ENCODE measurements at places on chromosomes 3 and 15.

DNA sequence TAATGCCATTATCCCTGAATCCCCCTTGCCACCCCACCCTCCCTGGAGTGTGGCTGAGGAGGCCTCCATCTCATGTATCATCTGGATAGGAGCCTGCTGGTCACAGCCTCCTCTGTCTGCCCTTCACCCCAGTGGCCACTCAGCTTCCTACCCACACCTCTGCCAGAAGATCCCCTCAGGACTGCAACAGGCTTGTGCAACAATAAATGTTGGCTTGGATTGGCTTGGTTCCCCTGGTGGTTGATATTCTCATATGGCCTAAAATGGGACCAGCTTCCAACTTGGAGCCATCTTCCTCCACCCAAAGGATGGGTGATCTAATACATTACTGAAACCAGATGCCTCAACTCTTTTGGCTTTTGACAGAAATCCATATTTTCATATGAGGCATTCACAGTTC is 34.9 kb downstream of the VIPR1 start:
- no peak for DNase-seq
- H3K4me1 ChIP-seq = peaks cover 2% of the 10 kb centered on the region
- H3K27me3 ChIP-seq = no peaks in the 10 kb centered on the region
- H3K4me3 ChIP-seq = no peak overlapping the region
- no peaks in the 10 kb centered on the region for H3K36me3 ChIP-seq

DNA sequence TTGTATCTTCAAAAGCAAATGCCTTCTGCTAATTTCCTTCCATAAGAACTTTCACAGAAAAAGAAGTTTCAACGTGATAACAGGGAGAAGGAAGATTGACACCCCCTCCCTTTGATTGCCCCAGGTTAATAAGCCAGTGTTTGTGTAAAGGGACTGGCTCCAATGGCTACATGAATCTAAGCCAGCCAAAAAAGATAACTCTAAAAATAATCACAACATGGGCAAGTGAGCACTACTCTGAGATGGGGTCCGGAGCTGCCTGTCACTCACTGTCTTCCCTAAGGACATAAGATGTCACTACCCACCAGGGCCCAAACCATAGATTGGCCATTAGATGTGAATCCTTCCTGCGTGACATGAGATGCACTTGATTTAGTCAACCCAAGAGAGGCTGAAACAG is 17.6 kb upstream of the ST8SIA2 start:
- H3K4me3 ChIP-seq = no peak overlapping the region
- no peak for DNase-seq
- H3K36me3 ChIP-seq = no peaks in the 10 kb centered on the region
- H3K27me3 ChIP-seq = peaks cover 14% of the 10 kb centered on the region
- H3K27ac ChIP-seq = no peak overlapping the region

DNA sequence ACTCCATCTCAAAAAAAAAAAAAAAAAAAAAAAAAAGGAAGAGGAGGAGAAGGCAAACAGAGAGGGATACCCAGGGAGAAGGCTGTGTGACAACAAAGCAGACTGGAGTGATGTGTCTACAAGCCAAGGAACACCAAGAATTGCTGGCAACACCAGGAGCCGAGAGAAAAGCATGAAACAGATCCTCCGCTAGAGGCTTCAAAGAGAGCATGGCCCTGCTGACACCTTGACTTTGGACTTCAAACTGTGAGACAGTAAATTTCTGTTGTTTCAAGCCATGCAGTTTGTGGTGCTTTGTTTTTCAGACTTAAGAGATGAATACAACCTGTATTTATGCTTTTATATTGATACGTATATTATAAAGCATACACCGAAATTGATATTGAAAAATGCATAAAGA is 74.3 kb upstream of the TRA2B start:
- no peak overlapping the region for H3K27ac ChIP-seq
- H3K4me1 ChIP-seq = no peaks in the 10 kb centered on the region
- H3K27me3 ChIP-seq = peaks cover 16% of the 10 kb centered on the region
- H3K36me3 ChIP-seq = no peaks in the 10 kb centered on the region

- H3K27ac ChIP-seq = no peak overlapping the region
- peaks cover 18% of the 10 kb centered on the region for H3K27me3 ChIP-seq
Observed at GRCh38 chr3:124657138-124657537, 73.1 kb upstream of the UMPS start.

DNA sequence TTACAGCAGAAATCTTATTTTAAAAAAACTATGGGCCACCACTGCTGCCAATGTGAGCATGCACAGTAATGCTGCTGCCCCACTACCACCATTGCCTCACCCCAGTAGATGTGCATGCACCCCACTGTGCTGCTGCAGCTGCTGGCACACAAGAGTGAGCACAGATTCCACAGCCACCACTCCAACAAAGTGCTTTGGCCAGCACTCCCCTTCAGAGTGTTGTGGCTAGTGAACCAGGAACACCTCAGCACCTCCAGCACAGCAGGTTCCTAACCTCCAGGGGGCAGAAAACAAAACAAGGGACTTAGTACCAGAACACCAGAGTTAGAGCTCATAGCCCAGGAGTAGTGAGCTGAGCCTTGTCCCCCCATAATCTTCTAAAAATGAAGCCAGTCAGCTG is 629.6 kb downstream of the PYDC2 start:
- DNase-seq = no peak
- no peak overlapping the region for H3K27ac ChIP-seq
- H3K4me1 ChIP-seq = no peaks in the 10 kb centered on the region
- no peaks in the 10 kb centered on the region for H3K36me3 ChIP-seq

- no peaks in the 10 kb centered on the region for H3K27me3 ChIP-seq
- H3K4me3 ChIP-seq = no peak overlapping the region
- no peak overlapping the region for H3K27ac ChIP-seq
- no peak for DNase-seq
Observed at GRCh38 chr3:71076361-71077002, 507.0 kb downstream of the FOXP1 start.

DNA sequence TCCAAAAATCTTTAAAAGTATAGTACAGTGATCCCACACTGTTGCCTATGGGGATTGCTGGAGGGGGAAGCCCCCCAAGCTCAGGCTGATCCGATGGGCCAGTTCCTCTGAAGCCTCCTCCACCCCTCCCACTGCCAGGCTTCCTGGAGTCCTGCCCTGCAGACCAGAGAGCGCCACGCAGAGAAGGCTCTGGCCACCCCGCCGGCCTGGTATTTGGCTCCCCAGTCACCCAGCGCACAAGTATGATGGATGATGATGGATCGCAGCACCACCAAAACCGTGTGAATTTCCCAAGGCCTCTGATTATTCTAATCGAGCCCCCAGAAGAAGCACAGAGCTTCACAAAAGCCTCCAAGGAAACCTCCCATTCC is 259.0 kb downstream of the MECOM start:
- H3K4me3 ChIP-seq = no peak overlapping the region
- H3K27ac ChIP-seq = no peak overlapping the region
- DNase-seq = no peak
- H3K36me3 ChIP-seq = no peaks in the 10 kb centered on the region
- no peaks in the 10 kb centered on the region for H3K4me1 ChIP-seq

DNA sequence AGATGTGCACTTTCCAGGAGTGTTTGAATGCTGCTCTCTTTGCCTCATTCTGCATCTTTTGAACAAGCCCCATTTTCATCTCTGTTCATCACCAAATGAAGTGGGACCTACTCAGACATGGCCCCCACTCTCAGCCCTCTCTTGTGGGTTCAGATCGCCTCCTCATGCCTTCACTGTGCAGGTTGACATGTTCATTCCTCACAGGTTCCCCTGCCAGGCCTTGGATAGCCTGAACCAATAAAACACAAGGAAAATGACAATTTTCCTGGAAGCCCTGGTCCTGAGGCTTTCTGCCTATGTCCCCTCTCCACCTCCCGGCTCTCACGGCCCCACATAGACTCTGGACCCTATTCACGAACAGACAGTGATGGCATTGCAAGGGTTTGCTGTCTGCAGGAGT is 17.7 kb downstream of the KLF15 start:
- no peak overlapping the region for H3K4me3 ChIP-seq
- no peak for DNase-seq
- H3K27ac ChIP-seq = no peak overlapping the region
- H3K4me1 ChIP-seq = no peaks in the 10 kb centered on the region

- no peak for DNase-seq
- peaks cover 37% of the 10 kb centered on the region for H3K27me3 ChIP-seq
- H3K4me1 ChIP-seq = peaks cover 24% of the 10 kb centered on the region
- H3K36me3 ChIP-seq = no peaks in the 10 kb centered on the region
- no peak overlapping the region for H3K27ac ChIP-seq
Observed at GRCh38 chr3:110810356-110810755, 261.3 kb upstream of the NECTIN3 start.

DNA sequence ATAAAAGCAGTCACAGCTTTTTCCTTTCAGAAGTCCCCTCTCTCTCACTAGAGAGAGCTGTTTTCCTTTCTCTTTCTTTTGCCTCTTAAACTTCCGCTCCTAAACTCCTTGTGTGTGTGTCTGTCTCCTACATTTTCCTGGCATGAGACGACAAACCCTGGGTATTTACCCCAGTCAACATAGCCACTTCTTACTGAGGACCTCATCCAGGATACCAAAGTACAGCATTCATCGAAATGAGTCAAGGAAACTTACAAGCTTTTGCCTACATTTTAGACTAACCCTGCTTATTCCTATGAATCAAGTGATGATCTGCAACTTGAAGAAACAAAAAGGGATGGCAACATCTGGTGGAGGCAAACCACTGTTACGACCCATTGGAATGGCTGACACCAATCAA is 16.7 kb downstream of the PATL2 start:
- peaks cover 10% of the 10 kb centered on the region for H3K27me3 ChIP-seq
- DNase-seq = no peak
- H3K27ac ChIP-seq = no peak overlapping the region
- H3K4me1 ChIP-seq = peaks cover 11% of the 10 kb centered on the region

DNA sequence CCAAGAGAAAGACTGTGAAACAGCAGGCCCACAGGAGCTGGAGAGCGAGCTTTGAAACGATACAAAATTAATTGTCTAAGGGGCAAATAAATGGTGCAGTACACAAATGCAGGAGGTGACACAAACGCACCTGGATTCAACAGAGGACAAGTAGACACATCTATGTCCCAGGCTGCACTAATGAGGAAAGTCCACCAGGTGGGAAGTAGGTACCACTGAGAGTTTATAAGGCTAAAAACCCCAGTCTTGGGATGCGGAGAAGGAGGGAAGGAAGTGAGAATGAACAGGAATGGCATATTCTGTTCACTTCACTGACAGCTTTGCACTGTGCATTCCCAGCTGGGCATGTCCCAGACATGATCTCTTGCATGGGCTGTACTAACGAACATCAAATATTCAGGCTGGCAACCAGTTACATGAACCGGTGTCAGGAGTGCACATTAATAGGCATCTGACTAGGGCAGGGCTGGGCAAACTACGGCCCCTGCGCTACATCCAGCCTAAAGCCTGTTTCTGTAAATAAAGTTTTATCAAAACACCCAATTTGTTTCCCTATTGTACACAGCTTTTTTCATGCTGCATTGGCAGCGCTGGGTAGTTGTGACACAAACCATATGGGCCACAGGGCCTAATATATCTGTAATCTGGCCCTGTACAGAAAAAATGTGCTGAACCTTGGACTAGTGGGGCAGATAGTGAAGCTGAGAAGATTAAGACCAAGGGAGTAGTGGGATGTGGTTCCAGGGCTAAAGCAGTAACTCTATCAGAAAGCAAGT is 107.0 kb downstream of the IGF2BP2 start:
- H3K4me3 ChIP-seq = no peak overlapping the region
- H3K4me1 ChIP-seq = no peaks in the 10 kb centered on the region
- H3K27me3 ChIP-seq = peaks cover 10% of the 10 kb centered on the region
- no peak for DNase-seq
- no peaks in the 10 kb centered on the region for H3K36me3 ChIP-seq

- no peaks in the 10 kb centered on the region for H3K4me1 ChIP-seq
- DNase-seq = no peak
- H3K27ac ChIP-seq = no peak overlapping the region
- no peak overlapping the region for H3K4me3 ChIP-seq
Observed at GRCh38 chr3:196292286-196292923, 4.9 kb upstream of the PCYT1A start.

DNA sequence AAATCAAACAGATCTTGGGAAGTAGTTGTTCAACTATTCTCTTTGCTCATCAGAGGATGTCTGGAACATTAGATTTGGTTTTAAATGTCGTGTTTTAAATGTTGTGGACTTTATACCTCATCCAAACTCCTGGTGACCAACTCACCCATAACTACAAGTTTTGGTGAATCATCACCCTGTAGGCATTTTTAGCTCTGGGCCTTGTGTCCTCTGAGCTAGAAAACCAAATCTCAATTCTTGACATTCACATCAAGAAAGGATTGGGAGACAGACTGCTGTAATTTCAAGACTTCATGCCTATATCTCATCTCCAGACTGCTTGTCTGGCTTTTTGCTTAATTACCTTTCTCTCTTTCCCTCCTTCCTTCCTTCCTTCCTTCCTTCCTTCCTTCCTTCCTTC is 228.5 kb upstream of the ROBO2 start:
- no peak for DNase-seq
- no peaks in the 10 kb centered on the region for H3K4me1 ChIP-seq
- no peak overlapping the region for H3K4me3 ChIP-seq

- no peaks in the 10 kb centered on the region for H3K36me3 ChIP-seq
- peaks cover 10% of the 10 kb centered on the region for H3K4me1 ChIP-seq
- no peak overlapping the region for H3K4me3 ChIP-seq
- no peak overlapping the region for H3K27ac ChIP-seq
- DNase-seq = no peak
Observed at GRCh38 chr3:124833710-124834332, 53.3 kb downstream of the ITGB5 start.

DNA sequence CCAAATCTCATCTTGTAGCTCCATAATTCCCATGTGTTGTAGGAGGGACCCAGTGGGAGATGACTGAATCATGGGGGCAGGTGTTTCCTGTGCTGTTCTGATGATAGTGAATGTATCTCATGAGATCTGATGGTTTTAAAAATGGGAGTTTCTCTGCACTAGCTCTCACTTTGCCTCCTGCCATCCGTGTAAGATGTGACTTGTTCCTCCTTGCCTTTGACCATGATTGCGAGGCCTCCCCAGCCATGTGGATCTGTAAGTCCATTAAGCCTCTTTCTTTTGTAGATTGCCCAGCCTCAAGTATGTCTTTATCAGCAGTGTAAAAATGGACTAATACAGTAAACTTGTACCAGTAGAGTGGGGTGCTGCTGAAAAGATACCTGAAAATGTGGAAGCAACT is 44.5 kb downstream of the DUT start:
- H3K27ac ChIP-seq = no peak overlapping the region
- H3K36me3 ChIP-seq = no peaks in the 10 kb centered on the region
- peaks cover 19% of the 10 kb centered on the region for H3K27me3 ChIP-seq
- no peak for DNase-seq
- H3K4me3 ChIP-seq = no peak overlapping the region

GRCh38 chr3:110628650-110629301 is 442.8 kb upstream of the NECTIN3 start:
- DNase-seq = no peak
- H3K4me3 ChIP-seq = no peak overlapping the region
- H3K36me3 ChIP-seq = no peaks in the 10 kb centered on the region
- no peak overlapping the region for H3K27ac ChIP-seq

- H3K4me1 ChIP-seq = no peaks in the 10 kb centered on the region
- no peaks in the 10 kb centered on the region for H3K36me3 ChIP-seq
- no peak overlapping the region for H3K4me3 ChIP-seq
- no peak for DNase-seq
- H3K27me3 ChIP-seq = no peaks in the 10 kb centered on the region
Observed at GRCh38 chr3:88678747-88679146, 428.7 kb upstream of the EPHA3 start.

GRCh38 chr3:170862618-170863374 is 7.2 kb downstream of the RPL22L1 start:
- no peak overlapping the region for H3K27ac ChIP-seq
- peaks cover 39% of the 10 kb centered on the region for H3K36me3 ChIP-seq
- no peak for DNase-seq

GRCh38 chr3:129121016-129121791 is 400 bp downstream of the RAB43 start:
- no peaks in the 10 kb centered on the region for H3K27me3 ChIP-seq
- no peak for DNase-seq
- peaks cover 49% of the 10 kb centered on the region for H3K4me1 ChIP-seq
- peak overlapping the region; percentile 94 for H3K4me3 ChIP-seq
